Dermis blood vessel endothelial cell (primary cell): ENCODE measurements at places on chromosomes 2 and 18. TPM values are rescaled to one million over a fixed set of nuclear protein-coding genes. Genes with fewer than 3 reads are reported as not detected.

Gene LYPD6
- total RNA-seq = 9.4 and 14.1 TPM in 2 replicates

Gene CCBE1
- 0.14 and 0.68 TPM in 2 replicates for total RNA-seq

Gene FOXD4L1
- 0.05 and 0.17 TPM in 2 replicates for total RNA-seq

GRCh38 chr2:55839182-55839819 is 84.3 kb downstream of the EFEMP1 start:
- no peak for DNase-seq

GRCh38 chr18:49340446-49340845 is 120.0 kb downstream of the DYM start:
- no peak for DNase-seq

DNA sequence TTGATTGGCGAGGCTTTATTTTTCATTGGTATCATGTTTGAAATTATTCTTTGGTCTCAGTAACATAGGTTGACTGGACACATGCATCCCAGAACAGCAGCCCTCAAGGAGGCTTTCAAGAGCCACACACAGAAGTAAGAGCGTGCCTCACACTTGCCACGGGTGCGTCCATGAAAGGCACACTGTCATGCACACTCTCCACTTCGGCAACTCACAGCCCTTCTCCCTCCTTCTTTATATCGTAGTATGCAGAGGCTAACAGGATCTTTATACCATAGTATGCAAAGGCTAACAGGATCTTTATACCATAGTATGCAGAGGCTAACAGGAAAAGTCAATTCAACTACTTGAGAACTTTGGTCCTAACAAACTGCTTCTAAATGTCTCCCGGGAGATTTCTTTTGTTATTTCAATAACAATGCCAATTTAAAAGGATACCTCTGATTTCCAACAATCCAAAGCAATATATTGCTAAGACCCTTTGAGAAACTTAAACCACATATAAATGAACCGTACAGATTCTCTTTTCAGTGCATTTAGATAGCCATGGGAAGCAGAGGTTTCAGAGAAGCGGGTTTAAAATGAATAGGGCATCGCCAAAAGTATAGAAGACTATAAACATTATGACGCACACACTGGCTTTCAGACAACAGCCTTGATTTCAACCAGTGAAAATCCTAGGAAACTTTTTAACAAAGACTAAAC is 26.5 kb upstream of the ZNF516 start:
- DNase-seq = no peak

Gene CAPG
- 46.1 and 56.3 TPM in 2 replicates for total RNA-seq

Gene FSIP2
- 0.05 and 0.17 TPM in 2 replicates for total RNA-seq
